ENCODE measurements at places on chromosomes 6 and 20. TPM values are rescaled to one million over a fixed set of nuclear protein-coding genes. Genes with fewer than 3 reads are reported as not detected.

MCHR2 gene
- not detected for total RNA-seq

NRN1 gene
- not detected for total RNA-seq

MROH8 gene
- 0.79 TPM for total RNA-seq

- no peak for DNase-seq
Measured at GRCh38 chr20:57229490-57229889, 37.0 kb downstream of the BMP7 start.

- DNase-seq: no peak
Measured at GRCh38 chr6:48714699-48715098, 603.7 kb upstream of the PTCHD4 start.

DNA sequence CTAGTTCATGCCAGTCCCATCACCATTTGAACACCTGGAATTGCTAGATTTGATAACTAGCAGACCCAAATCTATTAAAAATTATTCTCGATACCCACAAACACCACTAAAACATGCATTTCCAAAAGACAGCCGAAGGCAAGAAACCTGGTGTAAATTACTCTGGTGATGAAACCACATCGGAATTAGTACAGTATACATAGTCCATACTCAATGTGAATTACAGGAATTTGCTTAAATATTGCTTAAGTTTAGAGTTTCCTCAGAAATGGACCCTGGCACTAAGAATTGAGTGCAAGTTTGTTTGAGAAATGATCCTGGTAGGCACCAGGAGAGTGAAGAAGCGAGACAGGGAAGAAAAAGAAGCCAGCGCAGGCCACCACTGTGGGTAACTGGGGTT is 13.7 kb downstream of the LY86 start:
- DNase-seq: no peak

DNA sequence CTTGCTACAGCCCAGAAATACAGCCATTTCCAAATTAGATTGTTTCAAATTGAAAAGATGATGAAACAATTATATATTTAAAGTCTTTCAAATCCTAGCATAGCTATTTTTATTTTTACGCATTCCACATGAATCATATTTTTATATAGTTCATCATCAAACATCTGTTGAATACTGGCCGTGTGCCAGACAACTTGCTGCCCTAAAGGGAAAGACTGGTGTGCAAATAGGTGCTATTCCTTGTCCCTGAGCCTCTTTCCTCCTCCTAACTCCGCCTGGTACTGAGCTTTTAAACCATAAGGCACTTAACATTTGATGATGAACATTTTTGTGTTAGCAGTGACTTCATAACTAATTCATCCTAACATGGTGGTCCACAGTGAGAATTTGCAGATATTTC is 18.7 kb upstream of the PLCG1 start:
- DNase-seq: no peak

DNA sequence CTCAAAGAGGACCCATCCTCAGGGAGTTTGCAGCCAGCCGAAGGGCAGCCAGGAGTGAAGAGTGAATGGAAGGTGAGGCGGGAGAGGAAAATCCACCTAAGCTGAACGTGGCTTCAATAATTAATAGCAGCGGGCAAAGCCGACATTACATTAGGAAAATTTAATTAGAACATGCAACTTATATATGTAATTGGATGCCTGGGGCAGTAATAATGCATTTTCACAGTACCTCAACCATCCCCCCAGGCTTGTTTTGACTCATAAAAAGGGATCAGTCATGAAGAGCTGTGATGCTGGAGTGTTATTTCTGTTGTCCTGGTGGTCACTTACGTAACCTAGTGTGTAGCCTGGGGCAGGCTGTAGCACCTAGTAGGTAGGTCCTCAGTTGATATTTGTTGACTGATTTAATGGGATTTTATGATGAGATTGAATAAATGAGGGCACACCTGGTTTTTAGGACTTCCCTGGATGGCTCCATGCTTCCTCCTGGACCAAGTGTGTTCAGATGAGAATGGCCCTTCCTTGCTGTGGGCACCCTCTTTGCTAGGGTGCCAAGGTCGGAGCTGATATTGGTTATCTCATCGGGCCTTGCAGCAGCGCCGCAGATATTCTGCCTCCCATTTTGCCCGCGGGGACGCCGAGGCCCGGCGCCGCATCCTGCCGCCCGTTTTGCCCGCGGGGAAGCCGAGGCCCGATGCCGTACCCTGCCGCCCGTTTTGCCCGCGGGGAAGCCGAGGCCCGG is 128.8 kb downstream of the CDH26 start:
- no peak for DNase-seq

- no peak for DNase-seq
Measured at GRCh38 chr6:66054967-66055366, 347.9 kb upstream of the EYS start.

Measured in HCT116 (cell line).